Naive B cell (primary cell): ENCODE measurements at places on chromosomes 4 and X.

- DNase-seq = no peak
These were observed 34.6 kb downstream of the PPP2R2C start for GRCh38 chr4:6437826-6438238.

GRCh38 chrX:11189097-11189496, 78.0 kb downstream of the HCCS start:
- no peak for DNase-seq

DNA sequence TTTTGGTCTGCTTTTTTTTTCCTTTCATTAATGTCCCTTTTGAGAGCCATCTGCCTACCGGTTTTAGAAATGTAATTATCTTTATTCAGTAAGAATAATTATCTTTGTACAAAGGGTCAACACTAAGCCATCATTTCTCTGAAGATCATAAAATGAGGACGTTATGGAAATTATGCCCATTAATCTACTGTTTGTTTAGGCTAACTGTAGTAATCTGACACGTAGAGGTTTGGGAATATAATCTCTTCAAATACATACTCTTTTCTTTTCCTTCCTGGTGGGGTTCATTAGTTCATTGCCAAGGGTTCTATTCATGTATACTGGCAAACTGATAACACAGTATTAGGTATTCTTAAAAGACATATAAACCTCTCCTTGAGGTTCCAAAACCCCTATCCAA, 3.8 kb upstream of the HSD17B13 start:
- no peak for DNase-seq

DNA sequence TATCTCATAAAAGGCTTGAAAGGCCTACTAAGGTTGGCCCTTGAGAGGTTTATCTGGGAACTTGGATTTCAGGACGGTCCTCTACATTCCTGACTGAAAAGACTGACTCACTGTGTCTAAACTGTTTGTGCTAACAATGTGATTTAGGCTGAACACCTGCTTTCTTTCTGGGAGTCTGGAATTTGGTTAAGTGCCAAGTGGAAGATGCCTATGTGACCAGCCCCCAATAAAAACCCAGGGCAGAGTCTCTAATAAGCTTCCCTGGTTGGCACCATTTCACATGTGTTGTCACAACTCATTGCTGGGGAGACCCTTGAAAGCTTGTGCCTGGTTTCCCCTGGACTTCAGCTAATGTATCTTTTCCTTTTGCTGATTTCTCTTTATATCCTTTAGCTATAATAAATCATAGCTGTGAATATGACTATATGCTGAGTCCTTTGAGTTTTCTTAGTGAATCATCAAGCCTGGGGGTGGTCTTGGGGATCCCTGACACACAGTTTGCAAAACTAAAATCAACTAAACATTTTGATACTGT, 55.1 kb downstream of the GPR82 start:
- DNase-seq = no peak

DNA sequence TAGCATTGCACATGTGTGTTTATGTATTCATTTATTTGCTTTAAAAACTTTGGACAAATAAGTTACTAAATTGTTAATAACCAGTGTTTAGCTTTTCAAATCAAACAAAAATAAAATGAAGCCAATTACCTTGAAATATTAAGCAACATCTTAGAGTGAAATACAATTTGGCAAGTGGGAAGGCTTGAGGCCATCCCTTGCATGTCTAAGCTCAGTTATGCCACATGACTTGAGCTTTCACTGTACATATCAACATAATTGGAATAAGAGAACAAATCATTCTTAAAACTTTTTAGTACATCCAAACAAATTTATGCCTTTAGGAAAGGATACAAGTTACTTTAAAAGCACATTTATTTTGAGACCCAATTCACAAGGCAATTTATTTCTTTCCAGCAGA, 640.6 kb downstream of the SPRY1 start:
- no peak for DNase-seq

DNA sequence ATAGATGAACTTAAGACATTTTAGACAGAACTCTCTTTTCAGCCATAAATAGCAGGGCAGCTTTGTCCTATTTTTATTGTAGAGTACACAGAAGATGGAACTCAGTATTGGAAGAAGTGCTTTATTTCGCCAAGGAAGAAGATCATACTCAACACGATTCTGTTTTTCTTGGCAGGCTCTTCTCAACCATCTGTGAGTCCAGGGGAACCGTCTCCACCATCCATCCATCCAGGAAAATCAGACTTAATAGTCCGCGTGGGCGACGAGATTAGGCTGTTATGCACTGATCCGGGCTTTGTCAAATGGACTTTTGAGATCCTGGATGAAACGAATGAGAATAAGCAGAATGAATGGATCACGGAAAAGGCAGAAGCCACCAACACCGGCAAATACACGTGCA, 37.6 kb downstream of the KIT start:
- no peak for DNase-seq

- no peak for DNase-seq
These were observed 16.4 kb upstream of the SRPX start for GRCh38 chrX:38236901-38237615.

DNA sequence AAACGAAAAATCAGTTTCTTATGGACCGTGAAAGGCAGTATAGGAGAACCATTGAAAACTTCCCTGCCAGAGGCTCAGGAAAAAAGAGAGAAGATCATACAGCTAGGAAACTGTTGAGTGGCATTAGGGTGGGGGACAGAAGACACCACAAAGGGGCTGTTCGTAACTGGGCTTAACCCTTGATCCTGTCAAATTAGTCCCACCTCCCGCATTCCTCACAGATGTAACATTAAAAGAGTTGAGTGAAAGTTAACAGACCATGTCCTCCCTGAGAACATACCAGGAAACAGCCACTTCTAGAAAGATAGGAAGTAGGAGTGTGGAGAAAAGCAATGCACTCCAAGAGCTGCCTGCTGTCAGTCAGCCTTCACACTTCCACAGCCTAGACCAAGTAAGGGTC, 8.7 kb downstream of the SHROOM4 start:
- no peak for DNase-seq

GRCh38 chr4:78247536-78248285, 190.6 kb downstream of the FRAS1 start:
- DNase-seq = no peak

- no peak for DNase-seq
These were observed 94.3 kb upstream of the LEF1 start for GRCh38 chr4:108263057-108263456.

- no peak for DNase-seq
These were observed 161.5 kb downstream of the ARHGAP6 start for GRCh38 chrX:11504234-11504633.

- DNase-seq = no peak
These were observed 57.5 kb upstream of the GC start for GRCh38 chr4:71841336-71841735.

GRCh38 chr4:165502916-165503907, 124.4 kb downstream of the CPE start:
- no peak for DNase-seq

DNA sequence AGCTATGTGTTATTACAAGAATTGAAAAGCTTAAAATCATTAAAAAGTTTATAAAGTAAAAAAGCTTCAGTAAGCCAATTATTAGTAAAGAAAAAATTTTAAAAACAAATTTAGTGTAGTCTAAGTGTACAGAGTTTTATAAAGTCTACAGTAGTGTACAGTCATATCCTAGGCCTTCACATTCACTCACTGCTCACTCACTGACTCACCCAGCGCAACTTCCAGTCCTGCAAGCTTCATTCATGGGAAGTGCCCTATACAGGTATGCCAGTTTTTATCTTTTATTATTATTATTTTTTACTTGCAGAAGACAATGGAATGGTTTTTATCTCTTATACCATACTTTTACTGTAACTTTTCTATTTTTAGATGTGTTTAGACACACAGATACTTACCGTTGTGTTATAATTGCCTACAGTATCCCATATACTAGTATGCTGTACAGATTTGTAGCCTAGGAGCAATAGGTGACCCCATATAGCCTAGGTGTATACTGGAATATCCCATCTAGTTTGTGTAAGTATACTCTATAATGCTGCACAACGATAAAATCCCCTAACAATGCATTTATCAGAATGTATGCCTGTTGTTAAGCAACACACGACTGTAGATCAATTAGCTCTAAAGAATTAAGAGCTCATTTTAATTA, 230.7 kb downstream of the DCLK2 start:
- DNase-seq = no peak
